Activated T-helper 1 cell treated with anti-CD3 and anti-CD28 coated beads, Interleukin-12 subunit alpha, Interleukin-12 subunit beta, Interleukin-2, Interleukin-4 antibody, amounts not matched to agents 30 ng/mL and 10 ng/mL and 1 ng/mL, durations not matched to agents 14 hours and 24 hours and 36 hours (primary cell): ENCODE measurements at places on chromosomes 16 and 17.

DNA sequence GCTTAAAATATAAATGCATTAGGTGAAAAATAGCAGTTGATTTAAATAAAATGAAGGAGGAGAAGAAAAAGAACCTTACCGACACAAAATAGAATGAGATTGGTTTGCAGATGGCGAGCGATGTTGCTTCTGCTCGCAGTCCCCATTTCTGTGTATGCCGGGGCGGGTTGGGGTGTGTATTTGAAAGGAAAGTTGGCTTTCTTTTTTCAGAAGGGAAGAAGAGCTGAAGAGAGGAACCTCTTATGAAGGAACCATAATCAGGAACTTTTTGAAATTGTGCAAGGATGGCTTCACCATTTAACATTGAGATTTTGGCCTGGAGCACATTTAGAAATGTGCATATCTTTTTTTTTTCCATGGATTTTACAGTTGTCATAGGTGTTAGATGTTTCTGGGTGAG lies at the start of gene IGSF6:
Gene IGSF6, minus strand, starts transcription at position 156 of the 400 bp plus-strand sequence. Its CDS starts 10 bp downstream, at position 146.
- DNase-seq, result no peak

DNA sequence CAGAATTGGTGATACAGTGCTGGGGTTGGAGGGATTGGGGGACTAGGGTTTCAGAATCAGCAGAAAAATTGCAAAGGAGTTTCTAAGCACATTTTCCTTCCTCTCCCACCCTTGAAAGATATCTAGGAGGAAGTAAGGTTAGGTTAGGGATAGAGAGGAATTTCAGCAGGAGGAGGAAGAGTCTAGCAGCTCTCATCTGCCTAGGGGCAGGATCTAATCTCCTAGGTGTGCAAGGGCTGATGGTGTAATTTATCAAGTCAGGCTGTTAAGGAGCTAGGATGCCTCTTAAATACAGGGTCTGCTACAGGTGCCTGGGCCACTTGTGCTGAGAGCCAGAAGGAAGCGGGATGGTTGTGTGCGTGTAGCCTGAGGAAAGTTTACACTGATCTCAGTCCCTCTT lies 1.8 kb upstream of the HNF1B start:
- no peak for DNase-seq

DNA sequence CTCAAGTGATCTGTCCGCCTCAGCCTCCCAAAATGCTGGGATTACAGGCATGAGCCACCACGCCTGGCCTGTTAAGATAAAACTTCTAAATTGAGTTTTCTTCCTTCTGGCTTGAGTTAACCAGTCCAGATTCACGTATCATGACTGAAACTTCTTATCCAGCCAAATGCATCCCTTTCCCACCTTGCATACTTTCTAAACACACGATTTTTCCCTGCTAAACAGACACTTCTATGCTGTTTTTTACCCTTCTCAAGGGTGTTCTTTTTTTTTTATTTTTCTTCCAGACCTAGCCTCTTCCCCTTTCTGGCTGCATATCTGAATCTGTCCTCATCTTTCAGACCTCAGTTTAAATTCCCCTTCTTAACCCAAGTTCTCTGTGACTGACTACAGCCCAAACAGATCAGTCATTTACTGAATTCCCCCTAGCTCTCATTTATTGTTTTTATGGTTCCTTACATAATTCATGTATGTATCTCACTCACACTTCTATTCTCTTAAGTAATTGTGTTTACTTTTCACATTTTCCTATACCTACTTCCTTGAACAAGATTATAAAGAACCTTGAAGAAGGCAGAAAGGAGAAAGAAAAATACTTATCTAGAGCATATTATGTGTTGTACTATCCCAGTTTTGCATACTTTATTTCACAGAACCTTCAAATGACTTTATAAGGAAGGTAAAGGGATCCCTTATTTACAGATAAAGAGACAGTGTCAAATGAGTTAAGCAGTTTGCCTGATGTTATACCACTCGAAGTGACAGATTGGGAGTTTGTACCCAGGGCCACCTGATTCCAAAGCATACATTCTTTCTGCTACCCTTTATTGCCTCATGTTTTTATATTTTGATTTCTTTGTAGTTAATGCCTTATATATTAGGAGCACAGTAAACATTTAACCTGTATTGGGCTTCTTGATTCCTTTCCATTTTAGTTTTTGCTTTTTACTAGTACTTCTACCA lies 5.2 kb downstream of the EVI2B start:
- no peak for DNase-seq

GRCh38 chr16:87555647-87556046 lies 46.7 kb upstream of the JPH3 start:
- DNase-seq, result no peak

DNA sequence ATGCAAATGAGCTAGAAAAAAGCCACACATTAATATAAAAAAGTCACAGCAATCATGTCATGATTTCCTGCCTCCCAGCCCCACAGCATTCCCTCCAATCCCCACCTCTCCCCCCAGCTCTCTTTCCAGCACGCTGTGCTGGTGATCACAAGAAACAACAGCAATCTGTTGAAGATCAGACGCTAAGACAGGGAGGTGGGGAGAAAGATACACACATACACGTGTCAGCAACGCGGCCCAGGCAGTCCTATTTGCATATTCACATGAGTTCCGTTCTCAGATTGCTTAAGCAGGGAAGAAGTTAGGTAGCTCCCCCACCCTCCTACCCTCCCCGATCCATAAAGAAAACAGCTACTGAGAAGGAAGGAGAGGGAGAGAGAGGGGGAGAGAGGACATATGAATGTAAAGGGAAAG lies 405.5 kb upstream of the PSMD7 start:
- DNase-seq, result no peak

- DNase-seq, result no peak
Measured at GRCh38 chr17:59941131-59941530, 23.4 kb downstream of the RNFT1 start.

- DNase-seq, result no peak
Measured at GRCh38 chr17:29379084-29379991, 10.8 kb upstream of the TAOK1 start.
